ENCODE measurements at places on chromosomes 7 and 10. TPM values are rescaled to one million over a fixed set of nuclear protein-coding genes. Genes with fewer than 3 reads are reported as not detected.

The VSTM4 gene
- polyA plus RNA-seq, result 3.1 TPM

DNA sequence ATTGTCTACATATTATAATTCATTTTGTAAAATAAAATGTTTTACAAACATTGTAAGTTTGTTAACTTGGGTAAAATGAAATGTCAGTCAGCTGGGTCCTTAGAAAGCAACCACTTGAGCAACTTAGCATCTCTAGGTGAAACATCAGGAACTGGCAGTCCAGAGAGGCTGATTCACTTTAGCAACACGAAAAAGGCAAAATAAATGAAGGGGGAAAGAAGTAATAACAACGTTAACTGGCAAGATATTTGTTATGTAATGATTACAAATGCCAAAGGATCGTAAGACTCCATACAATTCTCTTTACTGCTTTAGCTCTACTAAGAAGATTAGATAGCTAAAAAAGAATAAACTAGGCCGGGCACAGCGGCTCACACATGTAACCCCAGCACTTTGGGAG is 5.0 kb downstream of the PDZD8 start:
- peak overlapping the region; percentile 15 for H3K27ac ChIP-seq
- H3K4me1 ChIP-seq, result peaks cover 29% of the 10 kb centered on the region
- H3K4me3 ChIP-seq, result no peak overlapping the region

GRCh38 chr7:115096262-115096661 is 174.4 kb downstream of the MDFIC start:
- no peak overlapping the region for H3K27ac ChIP-seq
- no peak for DNase-seq
- H3K4me3 ChIP-seq, result no peak overlapping the region
- no peaks in the 10 kb centered on the region for H3K27me3 ChIP-seq
- H3K4me1 ChIP-seq, result no peaks in the 10 kb centered on the region

GRCh38 chr10:59873896-59874295 is 32.5 kb downstream of the CCDC6 start:
- H3K27ac ChIP-seq, result no peak overlapping the region
- no peak for DNase-seq
- peaks cover 10% of the 10 kb centered on the region for H3K4me1 ChIP-seq
- H3K4me3 ChIP-seq, result no peak overlapping the region

DNA sequence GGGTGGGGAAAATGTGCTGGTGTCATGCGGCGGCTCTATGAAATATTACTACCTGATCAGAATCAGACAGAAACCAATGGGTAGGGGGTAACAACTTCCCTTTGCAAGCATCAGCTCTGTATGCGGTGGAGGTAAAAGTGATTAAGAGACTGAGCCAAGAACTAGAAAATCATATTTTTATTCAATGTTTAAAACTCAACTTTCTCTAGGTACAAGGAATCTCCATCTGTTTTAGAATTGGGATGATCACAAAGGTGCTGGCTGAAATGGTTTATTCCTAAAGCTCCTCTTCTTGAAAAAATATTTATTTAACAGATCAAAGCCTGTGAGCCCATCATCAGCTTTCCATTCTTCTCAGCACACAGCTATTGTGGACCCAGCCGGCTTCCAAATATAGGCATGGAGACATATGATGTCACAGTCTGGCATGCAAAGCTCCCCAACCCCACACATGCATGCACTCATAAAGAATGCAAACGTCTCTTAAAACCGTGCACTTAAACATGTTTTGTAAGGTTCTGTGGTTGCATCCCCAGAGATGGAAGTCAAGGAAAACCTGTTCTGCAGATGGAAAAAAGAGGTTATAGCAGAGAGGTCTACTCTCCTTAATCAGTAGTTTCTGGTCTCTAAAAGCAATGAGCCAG is 126.0 kb downstream of the SKIDA1 start:
- no peak for DNase-seq
- H3K4me3 ChIP-seq, result no peak overlapping the region
- no peaks in the 10 kb centered on the region for H3K4me1 ChIP-seq
- no peaks in the 10 kb centered on the region for H3K27me3 ChIP-seq
- H3K36me3 ChIP-seq, result no peaks in the 10 kb centered on the region

DNA sequence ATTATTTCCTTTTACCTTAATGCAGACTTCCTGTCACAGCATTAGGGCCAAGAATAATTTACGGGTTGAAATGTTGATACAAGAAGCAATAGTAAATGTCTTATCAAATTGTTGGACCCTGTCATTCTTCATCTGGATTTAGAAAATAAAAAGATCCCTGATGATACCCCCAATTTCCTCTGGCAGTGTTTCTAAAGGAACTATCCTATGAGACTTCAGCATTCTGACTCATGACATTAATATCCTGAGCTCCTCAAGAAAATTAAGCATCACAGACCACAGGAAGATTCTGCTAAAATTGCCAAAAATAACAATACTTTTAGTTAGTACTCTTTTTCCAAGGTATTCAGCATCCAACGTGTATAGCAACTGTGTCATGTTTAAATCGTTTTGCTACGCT is 490.5 kb upstream of the ANKRD30A start:
- no peak for DNase-seq
- no peaks in the 10 kb centered on the region for H3K4me1 ChIP-seq
- no peak overlapping the region for H3K27ac ChIP-seq
- no peaks in the 10 kb centered on the region for H3K27me3 ChIP-seq

Data from liver (tissue), 10 donors.